ENCODE measurements at places on chromosomes 16 and 17.

DNA sequence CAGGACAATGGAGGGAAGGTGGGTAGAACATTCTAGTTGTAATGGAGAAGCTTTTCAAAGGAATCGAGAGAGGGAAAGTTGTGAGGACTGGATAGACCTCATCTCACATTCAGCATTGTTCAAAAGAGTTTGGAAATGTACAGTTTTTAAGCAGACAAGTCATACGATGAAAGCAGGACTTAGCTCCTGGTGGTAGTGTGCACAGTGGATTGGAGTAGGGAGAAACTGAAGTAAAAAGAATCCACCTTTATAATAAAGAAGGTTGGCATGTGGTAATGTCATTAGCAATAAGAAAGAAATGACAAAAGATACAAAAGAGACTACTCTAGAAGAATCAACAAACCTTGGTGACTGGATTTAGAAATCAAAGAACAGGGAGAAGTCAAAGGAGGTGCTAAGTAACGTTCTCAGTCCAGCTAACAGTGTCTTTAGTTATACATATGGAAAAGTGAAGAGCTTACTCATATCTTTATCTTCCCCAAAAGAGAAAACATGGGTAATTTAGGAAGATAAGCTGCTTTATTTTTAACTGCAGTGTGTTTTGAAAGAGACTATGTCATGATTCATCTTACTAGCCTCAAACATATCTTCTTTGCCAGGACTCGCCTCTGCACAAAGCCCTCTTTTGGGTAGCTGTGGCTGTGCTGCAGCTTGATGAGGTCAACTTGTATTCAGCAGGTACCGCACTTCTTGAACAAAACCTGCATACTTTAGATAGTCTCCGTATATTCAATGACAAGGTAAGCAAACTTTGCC is 18.7 kb upstream of the EVI2A start:
- no peak for DNase-seq

DNA sequence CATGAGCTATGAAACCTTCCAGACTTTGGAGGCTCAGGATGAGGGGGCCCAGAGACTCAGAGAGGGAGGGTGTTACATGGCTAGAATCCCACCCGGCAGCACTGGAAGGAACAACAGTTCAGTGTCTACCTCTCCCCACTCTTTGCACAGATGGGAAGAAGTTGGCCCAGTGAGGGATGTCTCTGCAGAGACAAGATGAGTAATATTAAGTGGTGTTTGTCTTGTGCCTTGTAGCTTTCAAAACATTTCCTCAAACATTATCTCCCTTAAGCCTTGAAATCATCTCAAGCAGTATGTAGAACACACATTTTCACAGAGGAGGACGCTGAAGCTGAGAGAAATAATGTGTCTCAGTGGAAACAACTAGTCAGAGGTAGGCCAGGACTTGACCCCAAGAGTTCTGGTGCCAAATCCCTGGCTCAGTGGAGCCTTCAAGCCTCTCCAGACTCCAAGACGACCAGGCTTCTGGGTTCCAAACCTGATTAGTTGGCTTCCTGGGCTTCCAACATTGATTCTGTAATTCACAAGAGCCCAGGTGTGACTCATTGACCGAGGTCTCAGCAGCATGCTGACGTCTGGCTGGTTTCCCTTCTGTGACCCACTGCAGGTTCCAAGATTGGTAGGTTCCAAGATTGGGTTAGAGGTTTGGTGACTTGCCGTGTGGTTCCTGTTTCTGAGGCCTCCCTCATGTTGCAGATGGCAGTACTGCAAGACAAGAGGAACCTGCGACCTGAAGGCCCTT is 7.4 kb downstream of the RNF112 start:
- DNase-seq, result no peak

DNA sequence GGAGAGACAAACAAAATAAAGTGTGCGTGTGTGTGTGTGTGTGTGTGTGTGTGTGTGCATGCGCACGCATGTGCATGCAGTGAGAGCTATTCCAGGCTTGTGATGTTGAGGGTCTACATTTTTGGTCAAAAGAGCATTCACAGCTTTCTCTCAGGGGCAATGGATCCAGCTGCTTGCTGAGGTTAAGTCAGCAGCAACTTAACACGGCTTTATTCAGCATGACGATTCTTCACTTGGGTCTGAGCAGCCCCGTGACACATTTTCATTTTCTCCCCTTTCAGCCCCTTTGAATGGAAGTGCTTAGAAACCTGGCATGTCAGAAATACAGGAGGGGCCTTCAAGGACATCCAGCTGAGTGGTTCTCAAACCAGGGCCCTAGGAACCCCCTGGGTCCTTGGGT is 66.4 kb upstream of the MED9 start:
- no peak for DNase-seq

DNA sequence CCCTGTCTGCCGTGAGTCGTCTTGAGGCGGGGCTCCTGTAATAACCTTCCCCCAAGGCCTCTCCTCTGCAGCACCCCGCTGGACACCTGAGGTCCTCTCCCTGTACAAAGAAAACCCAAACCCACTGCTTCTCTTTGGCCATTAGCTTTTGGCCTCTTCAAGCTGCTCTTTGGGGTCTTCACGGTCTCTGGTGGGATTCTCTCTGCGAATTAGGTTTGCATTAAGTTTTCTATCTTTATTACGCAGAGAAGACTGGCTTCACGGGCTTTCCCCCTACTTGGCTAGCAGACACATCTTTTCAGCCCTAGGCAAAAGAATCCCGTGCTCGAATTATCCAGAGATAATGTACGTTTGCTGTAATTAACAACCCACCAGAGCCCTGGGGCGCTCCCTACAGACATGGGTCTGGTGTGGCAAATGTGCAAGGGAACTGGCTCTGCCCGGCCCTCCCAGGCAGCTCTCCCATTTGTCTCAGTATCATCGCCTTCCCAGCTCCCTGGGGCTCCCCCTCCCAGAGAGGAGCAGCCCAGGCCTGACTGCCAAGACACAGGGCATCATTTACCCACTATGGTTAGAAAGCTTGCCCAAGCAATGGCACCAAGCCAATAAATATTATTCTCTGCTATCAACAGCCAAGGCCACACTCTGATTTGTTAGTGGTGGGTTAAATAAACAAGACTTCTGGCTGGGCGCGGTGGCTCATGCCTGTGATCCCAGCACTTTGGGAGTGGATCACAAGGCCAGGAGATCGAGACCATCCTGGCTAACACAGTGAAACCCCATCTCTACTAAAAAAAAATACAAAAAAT is 24.7 kb upstream of the KLHDC4 start:
- no peak for DNase-seq

DNA sequence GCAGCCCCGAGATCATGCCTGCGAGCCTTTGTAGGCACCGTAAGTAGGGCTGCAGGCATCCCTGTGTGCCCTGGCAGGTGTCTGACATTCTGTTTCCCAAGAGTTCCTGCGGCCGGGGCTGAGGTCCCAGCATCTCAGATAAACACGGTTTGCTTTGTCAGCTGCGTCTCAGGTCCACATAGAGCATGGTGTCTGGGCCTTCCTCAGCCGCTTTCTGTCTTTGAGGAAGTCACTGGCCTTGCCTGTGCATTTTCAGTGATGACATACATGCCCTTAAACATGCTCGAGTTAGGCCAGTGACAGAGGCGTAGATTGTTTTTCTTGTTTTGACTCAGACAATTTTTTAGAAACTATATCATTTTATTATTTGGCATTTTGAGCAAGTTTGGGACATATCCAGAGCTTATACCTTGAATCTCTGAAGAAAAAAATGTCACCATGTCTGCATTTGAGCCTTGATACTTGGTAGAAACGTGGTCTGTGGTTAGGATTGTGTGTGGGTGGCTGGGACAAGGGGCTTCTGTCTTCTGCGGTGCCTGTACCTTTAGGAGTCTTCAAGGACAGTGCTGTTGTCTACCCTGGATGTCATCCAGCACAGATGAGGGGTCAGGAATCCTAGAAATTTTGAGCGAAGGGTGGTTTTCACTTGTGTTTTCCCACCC is 105.8 kb downstream of the SNX29 start:
- no peak for DNase-seq

GRCh38 chr17:42744283-42744805 is 496 bp downstream of the EZH1 start:
- DNase-seq, result peak; percentile 57

- DNase-seq, result no peak
Measured at GRCh38 chr16:50814541-50814940, 72.7 kb downstream of the CYLD start.
